Naive thymus-derived CD8-positive, alpha-beta T cell (primary cell): ENCODE measurements at places on chromosomes 5 and 9.

GRCh38 chr9:14366076-14366475, 52.1 kb upstream of the NFIB start:
- DNase-seq: no peak

GRCh38 chr5:16482891-16483290, 17.3 kb upstream of the ZNF622 start:
- no peak for DNase-seq

DNA sequence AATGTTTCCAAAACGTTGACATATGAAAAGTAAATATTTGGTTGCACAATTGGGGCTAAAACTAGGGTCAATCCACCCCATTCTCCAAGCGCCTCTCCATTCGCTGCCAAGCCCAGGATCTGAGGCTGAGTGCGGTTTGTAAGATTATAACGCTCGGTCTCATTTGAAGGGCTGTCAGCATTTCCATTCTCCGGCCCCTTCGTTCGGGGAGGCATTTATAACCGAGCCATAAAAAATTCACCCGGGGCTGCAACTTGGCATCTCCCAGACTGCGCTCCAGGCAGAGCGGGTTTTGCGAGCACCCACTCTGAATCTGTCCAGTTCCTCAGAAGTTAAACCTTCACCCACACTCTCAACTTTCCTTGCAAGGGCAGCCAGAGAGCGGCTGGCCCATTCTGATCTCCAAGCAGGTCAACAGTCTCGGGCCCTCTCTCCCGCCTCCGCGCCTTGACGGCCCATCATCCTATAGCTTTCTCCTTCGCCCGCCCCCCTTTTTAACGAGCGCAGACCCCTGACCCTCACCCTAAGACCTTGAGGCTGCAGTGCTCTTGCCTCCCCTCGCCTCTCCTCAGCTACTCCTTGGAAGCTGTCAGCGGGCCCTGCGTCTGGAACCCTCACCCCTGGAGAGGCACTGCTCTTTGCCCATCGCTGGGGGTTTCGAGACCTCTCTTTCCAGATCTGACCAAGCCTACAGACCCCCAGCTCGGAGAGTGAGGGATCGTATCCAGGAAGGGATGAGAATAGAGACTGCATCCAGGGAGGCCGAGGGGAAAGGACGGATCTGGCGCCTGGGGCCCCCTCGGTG, 1.1 kb downstream of the SLIT3 start:
- no peak for DNase-seq

GRCh38 chr5:124721229-124721735, 25.2 kb downstream of the ZNF608 start:
- no peak for DNase-seq

DNA sequence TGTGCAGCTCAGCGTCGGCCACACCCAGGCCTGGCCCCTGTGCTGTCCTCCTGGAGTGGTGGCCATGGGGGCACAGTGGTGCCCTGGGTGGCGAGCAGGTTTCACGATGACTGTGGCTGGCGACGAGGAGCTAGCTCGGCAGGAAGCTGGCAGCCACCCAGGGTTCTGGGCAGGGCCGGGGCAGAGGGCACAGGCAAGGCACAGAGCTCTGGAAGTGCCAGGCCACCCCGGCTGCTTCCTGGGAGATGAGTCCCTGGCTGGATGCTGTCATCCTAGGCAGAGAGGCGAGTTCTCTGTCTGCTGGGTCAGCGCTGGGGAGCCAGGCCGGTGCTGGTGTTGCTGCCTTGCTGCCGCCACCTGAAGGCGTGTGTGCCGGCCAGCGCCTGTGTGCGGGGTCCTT, 51.7 kb downstream of the RXRA start:
- DNase-seq: no peak

DNA sequence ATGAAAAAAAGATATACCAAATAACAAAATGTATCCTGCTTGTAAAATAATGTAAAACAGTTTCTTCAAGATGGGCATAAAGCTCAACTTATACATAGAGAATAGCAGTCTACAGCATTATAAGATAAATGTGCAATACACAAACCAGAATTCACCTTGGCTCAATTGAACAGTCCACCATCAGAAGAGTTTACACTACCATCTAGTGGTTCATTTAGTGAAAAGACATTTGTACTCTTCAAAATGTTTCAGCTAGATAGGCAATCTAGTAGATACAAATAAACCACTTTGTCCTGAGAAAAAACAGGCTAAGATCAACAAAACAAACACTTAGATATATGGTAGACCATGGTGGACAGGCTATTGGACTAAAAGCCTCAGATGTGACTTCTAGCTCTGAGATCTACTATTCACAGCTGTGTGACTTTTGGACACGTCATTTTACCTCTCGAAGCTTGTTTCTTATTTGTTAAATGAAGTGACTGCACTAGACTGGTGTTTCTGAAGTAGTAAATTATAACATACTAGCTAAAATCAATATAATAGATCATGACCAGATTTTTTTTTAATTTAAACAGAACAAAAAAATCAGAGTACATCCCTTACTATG, 22.1 kb upstream of the TPD52L3 start:
- DNase-seq: no peak

DNA sequence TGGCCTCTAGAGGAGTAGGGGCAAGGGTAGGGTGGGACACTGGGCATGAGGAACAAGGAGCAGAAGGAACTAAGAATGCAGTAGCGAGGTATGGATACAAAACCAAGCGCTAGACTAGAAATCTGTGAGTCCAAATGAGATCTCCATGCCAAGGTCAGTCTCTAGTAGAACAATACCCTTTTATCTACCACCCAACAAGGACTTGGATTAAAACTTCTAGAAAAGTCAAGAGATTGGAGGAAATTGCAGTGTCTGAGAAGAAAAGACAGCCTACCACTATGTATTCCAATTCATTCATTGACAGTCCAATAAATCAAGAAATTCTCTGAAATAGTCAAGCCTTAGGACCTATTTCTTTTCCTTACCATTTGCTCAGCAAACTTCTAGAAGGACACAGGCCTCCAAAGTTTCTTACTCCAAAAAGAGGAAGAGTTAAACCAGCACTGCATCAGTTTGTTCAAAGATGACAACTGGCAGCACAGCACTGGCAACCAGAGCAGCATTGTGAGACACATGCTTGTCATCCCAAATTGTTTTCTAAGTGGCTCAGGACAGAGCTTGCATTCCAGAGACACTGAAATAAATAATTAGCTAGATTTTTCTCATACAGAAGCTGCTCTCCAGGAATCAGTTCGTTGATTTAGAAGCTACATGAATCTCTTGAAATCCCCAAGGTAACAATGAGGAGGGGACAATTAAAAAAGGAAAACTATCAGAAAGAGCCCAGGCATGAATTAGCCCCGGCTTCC, 22.6 kb downstream of the ABCA1 start:
- no peak for DNase-seq
